Right cardiac atrium (tissue), 5 donors: ENCODE measurements at places on chromosomes 2 and 18.
A peak's percentile ranks its signal among the peaks of the same experiment; 100 is the strongest.

DNA sequence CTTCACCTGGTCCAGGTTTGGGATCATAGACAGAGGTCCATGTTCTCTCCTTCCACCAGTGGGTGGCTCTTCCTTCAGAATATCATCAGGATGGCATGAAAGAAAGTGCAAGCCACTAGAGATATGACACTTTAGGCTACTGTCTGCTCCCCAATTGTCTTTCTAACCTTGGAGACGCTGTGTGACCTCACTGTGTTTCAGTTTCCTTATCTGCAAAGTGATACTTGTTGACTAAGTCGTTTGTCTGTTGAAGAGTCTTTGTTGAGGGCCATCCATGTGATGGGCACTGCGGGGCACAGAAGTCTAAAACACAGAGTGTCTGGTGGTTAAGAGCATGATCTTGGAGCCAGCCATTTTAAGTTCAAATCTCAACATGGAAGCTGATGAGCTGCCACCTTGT lies 259.9 kb upstream of the THSD7B start:
- no peak for DNase-seq

GRCh38 chr2:235468978-235469655 lies 24.7 kb upstream of the AGAP1 start:
- peak; percentile 27 for DNase-seq

- DNase-seq = no peak
Measured at GRCh38 chr2:66550826-66551225, 115.9 kb downstream of the MEIS1 start.

GRCh38 chr2:62570861-62571698 lies 65.1 kb upstream of the TMEM17 start:
- DNase-seq = peak; percentile 26
